ENCODE measurements at places on chromosomes 12 and 14.

- no peak for DNase-seq
Observed at GRCh38 chr12:92404259-92404894, 258.7 kb upstream of the BTG1 start.

- DNase-seq: no peak
Observed at GRCh38 chr14:72568296-72568992, 325.5 kb downstream of the DPF3 start.

DNA sequence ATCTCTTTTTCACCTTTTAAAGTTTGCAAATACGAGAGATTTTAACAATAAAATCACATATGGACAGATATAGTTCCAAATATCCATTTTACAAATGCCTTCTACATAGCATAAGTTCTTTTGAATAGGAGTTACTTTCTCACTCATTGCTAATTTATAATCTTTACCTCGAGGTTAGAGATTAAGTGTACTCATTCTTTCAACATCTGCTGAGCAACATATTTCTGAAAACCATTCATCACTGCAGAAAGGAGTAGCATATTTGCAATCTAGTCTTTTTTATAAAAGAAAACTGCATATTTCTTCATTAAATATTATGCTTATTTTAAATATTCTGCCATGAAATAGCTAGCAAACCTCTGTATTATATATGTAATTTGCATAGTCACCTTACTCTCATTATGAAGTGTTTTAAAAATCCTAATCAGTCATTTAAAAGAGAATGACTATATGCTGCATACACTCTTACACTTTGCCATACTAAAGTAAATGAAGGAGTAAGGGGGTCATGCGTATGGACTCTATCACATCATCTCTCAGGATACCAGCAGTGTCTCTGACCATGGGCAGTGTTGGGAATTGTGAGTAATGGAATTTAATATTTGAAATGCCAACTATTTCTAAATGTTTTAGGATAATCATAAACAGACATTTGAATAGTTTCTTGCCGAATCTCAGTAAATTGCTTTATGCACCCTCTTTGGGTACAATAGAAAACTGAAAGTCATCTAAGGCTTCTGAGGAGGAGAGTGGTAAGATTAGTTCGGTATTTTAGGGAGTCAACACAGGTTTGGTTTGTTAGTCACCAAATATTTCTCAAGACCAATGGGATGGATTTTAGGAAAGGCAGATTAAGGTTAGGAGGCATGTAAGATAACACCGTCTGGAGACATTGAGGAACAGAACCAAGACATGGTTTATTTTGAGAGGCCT, 524.8 kb upstream of the ATP2B1 start:
- DNase-seq: no peak

GRCh38 chr12:87690236-87690810, 338.9 kb downstream of the C12orf50 start:
- DNase-seq: no peak

GRCh38 chr14:56000846-56001245, 117.4 kb upstream of the PELI2 start:
- no peak for DNase-seq

All from central memory CD4-positive, alpha-beta T cell (primary cell).